ENCODE measurements at places on chromosomes 12 and 14.
A peak's percentile ranks its signal among the peaks of the same experiment; 100 is the strongest.

DNA sequence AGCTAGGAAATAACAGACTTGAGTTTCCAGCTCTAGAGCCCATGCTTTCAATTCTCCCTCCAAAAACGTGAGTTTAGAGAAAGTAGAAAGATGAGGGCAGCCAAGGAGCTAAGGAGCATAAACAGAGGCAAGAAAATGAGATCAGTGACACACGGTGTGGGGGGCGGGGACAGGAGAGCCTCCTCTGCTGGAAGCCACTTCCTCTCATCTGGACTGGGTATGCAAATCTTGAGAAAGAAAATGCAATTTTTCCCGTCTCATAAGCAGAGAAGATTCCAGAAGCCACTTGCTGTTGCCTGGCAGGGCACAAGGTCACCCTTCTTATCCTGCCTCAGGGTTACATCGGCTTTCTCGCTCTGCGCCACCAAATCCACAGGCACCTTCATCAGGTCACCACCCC, 6.0 kb downstream of the OR10P1 start:
- DNase-seq = no peak

DNA sequence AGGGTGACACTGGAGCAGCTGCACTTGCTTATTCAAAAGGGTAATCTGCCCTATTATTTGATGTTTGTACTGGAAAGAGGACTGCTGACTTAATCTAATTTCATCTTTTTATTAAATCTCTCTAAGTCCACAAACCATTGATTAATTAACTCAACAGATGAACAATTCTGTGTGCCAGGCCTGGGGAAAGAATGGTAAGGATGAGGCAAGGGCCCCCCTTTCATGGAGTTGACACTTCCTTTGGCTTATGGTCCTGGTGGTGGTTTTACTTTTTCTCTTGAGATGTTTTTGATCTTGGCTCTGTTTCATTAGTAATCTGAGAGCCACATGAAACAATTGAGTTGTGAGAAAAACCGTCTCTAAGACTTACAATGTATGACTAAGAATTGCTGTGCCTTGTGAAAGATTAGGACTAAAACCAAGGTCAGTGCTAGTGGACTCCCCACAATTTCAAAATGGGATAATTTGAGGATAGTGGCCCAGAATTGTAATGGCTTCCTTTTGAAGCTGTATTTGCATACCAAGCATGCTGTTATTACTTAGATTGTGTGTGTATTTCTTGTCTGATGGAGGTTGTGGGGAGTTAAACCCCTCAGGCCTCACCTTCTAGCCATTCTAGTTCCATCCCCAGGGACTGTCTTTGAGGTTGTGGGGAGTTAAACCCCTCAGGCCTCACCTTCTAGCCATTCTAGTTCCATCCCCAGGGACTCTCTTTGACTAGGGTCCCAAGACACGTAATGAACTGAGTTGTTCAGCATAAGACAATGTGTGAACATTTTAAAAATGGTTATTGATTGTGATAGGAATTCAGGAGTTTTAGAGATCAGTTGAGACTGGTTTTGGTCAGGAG, 52.5 kb upstream of the EVL start:
- DNase-seq = no peak

GRCh38 chr14:55545779-55546178, 34.2 kb upstream of the KTN1 start:
- DNase-seq = no peak

DNA sequence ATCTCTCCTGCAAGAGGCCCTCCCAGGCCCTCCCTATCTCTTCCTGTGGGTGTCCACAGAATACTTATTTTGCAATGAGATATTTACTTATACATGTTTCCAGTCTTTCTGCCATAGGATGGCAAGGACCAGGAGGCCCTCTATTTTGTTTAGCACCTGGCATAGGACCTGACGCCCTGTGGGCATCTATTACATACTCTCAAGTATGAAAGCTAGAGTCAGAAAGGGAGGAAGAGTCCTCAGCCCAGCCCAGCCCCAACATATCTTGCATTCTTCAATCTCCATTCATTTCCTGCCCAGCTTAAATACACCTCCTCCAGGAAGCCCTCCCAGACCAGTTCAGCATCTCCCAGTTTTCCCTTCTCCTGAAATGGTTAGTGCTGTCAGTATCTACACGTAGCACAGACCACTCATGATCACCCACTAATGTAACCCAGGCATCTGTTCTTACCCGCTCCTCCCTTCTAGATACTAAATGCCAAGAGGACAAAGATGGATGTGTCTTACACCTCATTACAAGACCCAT, 7.4 kb downstream of the FOXN4 start:
- no peak for DNase-seq

- no peak for DNase-seq
Measured at GRCh38 chr12:4829793-4830162, 79.9 kb upstream of the KCNA1 start.

DNA sequence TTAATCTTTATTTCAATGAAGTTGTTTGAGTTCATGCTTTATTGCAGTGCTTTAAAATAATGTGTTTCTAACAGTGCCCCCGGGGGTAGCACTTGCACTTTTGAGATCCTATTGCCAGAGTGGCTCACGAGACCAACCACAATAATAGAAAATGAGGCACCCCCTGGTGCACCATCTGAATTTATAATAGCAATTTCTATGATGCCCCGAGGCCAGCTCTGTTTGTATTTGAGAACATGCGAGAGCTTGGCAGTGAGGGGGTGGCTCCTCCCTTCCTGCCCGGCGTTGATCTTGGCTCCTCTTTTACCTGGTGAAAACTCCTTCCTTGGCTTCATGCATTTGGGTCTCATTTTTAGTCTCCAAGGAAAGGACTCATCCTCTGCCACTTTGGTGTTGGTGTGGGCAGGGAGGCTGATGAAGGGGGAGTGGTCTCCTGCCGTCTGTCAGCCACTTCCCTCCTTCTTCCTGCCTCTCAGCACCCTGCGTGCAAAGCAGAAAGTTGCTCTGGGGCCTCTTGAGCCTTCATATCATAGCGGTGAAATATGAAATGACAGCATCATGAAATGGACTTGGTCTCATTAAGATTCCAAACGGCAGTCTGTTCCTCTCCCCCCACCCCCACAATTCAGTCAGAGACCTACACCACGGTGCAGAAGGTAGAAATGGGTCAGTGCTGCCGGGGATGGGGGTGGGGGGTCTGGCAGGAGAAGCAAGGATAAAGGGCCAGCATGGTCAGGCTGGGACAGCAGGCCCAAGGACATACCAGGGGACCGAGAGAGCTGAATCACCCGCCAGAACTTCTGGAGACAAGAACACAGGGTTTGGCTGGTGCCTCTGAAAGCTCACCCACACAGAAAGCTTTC, 17.7 kb upstream of the NRXN3 start:
- DNase-seq = no peak

GRCh38 chr12:53781228-53781801, 29.5 kb upstream of the CISTR start:
- no peak for DNase-seq

- DNase-seq = no peak
Measured at GRCh38 chr12:114902665-114903064, 218.7 kb upstream of the TBX3 start.

DNA sequence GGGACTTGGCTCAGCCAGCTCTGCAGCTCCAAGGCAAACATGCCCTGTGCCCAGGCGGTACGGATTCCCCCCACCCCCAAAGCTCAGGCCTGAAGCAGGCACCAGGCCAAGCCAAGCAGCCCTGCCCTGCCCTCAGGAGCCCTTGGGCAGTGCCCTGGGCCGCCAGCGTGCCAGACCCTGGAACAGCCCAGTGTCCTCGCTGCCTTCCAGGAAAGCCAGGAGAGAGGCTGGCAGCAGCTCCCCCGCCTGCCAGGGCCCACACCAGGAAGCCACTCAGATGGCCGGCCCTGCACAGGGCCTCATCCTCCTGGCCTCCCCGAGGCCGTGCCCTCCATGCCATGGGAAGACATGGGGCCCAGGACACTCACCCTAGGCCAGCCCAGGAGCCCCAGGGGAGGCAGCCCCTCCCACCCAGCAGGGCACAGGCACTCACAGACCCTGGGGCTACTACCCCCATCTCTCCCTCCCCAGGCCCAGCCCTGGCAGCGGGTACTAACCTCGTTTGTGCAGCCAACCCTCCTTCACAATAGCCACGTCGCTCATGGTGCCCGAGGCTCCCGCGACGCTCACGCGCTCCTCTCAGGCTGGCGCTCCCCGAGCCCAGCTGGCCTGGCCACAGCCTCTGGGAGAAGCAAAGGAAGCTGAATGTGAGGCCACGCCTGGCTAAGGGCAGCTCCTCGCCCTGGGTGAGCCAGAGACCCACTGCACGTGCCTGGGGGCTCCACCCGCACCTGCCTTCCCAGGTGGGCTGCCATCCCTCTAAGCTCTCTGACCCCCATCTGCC, 3.3 kb downstream of the AKT1 start:
- DNase-seq = no peak

- DNase-seq = no peak
Measured at GRCh38 chr14:78446807-78447206, 276.6 kb downstream of the NRXN3 start.

DNA sequence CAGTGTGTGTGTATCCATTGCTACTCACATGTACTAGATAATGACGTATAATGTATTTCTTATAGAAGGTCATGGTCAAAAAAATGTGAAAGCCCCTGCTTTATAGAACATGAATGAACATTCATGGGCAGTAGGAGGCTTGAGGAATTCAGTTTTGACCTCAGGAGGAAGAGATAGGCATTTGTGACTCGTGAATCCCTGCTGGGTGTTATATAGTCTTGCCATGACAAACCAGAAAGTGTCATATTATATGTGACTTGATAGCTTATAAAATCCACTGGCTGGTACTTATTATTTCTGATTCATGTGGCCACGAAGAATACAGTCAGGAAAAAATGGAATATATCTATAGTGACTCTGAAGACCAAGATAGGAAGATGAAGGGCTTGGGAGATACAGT, 287.6 kb downstream of the CEP128 start:
- DNase-seq = no peak

- DNase-seq = no peak
Measured at GRCh38 chr12:22283006-22283506, 51.5 kb downstream of the ST8SIA1 start.

DNA sequence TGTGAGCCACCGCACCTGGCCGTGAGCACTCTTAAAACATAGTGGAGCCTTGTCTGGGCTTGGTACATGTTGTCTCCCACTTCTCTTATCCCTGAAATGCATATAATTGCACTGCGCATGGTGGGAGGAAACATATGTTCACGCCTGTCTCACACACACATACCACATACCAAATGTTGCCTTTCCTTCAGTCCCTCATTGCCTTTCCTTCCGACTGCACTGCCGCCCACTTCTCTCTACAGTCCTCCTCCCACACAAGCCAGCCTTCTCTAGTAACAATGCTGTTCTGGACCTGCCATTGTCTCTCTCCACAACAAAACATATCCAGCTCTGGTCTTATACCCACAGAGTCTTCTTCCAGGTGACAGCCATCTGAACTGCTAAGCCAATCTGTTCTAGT, 88.3 kb upstream of the PTHLH start:
- no peak for DNase-seq

DNA sequence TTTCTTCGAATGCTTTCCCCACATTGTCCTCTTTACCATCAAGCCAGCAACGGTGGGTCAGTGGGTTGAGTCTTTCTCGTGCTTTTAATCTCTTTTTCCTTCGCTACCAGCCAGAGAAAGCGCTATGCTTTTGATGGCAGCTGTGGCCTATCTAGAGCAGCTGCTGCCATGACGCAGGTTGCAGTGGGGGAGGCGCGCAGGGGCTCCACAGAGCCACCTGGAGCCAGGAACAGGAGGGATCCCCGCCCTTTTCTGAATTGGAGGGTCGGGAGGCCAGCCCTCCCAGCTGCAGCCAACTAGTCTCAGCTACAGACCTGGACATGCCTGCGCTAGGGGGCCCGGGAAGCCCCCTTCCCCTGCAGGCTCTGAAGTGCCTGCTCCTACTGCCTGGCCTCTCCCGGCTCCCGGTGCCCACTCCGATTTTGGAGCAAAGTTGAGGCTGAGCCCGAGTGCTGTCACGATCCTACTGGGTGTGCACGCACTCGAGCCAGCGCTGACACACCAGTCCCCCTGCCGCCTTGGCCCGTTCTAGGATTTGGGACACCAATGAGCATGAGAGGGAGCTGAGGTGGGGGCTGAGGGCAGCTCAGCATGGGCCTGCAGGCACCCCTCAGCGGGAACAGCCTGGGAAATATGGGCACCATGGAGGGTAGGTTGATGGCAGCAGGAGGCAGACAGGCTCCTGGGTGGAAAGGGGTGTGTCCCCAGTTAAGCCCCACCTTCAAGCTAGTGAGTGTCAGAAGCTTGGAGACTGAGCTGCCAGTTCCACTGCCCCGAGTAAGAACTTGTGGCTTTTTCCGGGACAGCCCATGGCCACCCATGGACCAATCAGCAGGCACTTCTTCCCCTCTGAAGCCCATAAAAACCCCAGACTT, 784.2 kb downstream of the SLC6A15 start:
- DNase-seq = no peak

GRCh38 chr12:100266585-100266834, 369 bp downstream of the DEPDC4 start:
- DNase-seq = peak; percentile 92

DNA sequence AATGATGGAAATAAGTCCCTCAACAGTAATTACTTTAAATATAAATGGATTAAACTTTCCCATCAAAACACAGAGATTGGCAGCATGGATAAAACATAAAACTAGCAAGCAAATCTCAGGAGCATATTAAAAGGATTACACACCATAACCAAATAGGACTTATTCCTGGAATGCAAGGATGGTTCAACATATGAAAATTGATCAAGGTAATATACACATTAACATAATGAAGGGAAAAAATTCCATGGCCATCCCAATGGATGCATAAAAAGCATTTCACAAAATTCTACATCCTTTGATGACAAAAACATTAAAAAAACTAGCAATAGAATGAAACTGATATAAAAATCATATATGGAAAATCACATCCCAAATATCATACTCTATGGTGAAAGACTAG, 13.6 kb downstream of the CACNA2D4 start:
- no peak for DNase-seq

- DNase-seq = no peak
Measured at GRCh38 chr12:38890102-38890855, 15.1 kb downstream of the CPNE8 start.

GRCh38 chr12:34033628-34034296, 11.5 kb downstream of the ALG10 start:
- peak; percentile 52 for DNase-seq

DNA sequence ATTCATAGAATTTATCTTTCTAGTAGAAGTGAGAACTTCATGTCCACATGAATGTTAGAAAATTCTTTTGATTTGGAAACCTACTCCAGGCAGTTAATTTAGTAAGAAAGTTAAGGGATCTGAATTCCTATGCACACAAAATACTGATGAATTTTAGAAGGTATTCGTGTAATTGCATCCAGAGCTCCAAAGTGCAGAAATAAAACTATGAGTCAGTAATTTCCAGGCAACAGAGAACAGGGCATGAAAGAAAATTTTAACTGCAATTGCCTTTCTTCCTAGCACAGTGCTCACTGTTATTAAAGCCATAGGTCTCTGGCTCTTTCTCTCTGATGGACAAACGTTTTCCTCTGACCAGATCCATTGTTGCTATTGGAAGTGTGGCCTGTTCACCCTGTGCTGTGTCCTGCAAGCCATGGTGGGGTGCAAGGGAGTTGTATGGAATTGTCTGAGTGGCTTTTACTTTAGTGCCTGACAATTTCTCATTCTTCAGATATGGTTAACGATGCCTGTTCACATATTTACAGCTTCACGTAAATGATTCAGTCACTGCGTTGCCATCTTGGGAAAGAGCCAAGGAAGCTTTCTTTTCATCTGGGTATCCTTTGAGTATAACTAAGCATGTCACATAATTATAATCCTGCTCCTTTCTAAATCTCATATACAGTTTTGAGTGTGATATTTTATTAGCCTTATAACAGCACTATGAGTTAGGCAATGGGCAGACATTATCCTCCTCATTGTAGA, 145.1 kb downstream of the ACSS3 start:
- DNase-seq = no peak

All from CD4-positive, alpha-beta T cell treated with Interleukin-21 for 1 hour (primary cell).